ENCODE measurements at places on chromosomes 2 and 18. TPM values are rescaled to one million over a fixed set of nuclear protein-coding genes. Genes with fewer than 3 reads are reported as not detected.

The CCDC121 gene
- polyA plus RNA-seq = 13.2 TPM

The CLEC4F gene
- 0.21 TPM for polyA plus RNA-seq

GRCh38 chr2:6741229-6741628, 124.5 kb downstream of the CMPK2 start:
- DNase-seq = no peak

GRCh38 chr2:239241431-239241960, 159.3 kb downstream of the HDAC4 start:
- no peak for DNase-seq

DNA sequence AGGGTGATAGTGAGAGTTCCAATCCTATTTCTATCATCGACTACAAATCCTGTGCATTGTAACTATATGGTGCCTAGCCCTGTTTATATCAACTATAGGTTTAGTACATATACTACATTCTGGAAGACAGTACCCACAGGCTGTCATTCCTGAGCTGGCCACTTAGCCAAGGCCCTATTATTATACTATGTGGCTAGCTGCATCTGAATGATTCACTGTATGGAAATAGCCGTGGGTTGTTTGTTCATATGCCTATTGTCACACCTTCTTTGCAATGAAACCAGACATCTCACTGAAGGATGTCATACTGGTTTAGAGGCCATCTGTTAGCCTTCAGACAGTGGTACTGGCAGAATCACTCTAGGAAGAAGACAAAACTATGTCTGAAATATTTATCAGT, 62.3 kb upstream of the FSIP2 start:
- DNase-seq = no peak

All from right lung (tissue), 10 donors.